ENCODE measurements at places on chromosomes 12 and 14.

GRCh38 chr14:101460986-101461750 is 100.1 kb upstream of the DIO3 start:
- no peak for DNase-seq

GRCh38 chr12:24229031-24229700 is 279.7 kb upstream of the SOX5 start:
- DNase-seq, result no peak

- no peak for DNase-seq
Measured at GRCh38 chr14:26765301-26765700, 167.5 kb upstream of the NOVA1 start.

DNA sequence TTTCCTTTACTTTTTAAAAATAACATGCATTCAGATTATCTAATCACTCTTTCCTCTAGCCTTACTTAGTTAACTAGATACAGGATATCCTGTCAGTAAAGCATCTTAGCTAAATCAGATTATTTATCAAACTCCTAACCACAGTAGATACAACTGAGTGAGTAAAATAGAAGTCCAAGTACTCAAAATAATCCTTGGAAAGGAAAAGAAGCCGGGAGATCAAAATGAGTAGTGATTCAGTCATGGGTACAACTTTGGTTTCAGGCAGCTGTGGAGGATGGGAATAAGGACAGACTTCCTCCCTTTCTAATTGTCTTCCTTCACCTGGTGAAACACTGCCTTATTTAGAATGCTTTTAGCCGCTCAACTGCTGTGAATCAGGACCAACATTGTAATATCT is 29.4 kb downstream of the GNG2 start:
- DNase-seq, result no peak

DNA sequence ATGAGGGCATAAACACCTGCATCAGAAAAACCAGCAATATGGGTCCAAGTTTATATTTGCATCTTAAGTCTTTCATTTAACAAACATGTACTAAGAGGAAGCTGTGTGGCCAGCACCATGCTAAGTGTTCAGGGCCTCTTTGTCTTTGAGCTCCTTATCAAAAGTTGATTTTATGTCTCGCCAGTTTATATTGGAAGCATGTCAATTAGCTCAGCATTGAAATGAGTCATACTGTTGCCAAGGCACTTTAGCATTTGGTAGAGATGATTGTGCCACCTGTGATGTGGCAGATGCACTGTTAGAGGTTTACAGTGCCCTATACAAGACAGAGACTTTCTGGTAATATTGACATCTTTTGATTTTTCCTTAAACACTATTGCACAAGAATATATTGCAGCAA is 68.5 kb downstream of the BHLHE41 start:
- no peak for DNase-seq

DNA sequence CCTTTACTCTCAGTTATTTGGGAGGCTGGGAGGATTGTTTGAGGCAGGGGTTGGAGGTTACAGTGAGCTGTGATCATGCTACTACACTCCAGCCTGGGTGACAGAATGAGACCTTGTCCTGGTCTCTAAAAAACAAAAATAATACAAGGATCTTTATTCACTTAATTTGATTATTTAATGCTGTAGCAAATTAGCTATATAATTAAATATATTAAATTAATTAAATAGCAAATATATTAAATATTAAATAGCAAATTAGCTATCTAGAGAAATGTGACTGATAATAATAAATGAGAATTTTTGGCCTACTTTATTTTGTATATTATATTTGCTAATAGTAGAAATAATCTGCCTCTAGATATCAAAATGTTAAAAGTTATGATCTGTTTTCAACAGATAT is 298.8 kb upstream of the NAV3 start:
- no peak for DNase-seq

- no peak for DNase-seq
Measured at GRCh38 chr12:2138871-2139308, 86.1 kb downstream of the CACNA1C start.

- DNase-seq, result no peak
Measured at GRCh38 chr14:92650581-92651105, 97.8 kb downstream of the LGMN start.

- no peak for DNase-seq
Measured at GRCh38 chr12:18703911-18704310, 33.9 kb downstream of the PLCZ1 start.

GRCh38 chr14:37623426-37623951 is 28.1 kb downstream of the TTC6 start:
- peak; percentile 75 for DNase-seq

DNA sequence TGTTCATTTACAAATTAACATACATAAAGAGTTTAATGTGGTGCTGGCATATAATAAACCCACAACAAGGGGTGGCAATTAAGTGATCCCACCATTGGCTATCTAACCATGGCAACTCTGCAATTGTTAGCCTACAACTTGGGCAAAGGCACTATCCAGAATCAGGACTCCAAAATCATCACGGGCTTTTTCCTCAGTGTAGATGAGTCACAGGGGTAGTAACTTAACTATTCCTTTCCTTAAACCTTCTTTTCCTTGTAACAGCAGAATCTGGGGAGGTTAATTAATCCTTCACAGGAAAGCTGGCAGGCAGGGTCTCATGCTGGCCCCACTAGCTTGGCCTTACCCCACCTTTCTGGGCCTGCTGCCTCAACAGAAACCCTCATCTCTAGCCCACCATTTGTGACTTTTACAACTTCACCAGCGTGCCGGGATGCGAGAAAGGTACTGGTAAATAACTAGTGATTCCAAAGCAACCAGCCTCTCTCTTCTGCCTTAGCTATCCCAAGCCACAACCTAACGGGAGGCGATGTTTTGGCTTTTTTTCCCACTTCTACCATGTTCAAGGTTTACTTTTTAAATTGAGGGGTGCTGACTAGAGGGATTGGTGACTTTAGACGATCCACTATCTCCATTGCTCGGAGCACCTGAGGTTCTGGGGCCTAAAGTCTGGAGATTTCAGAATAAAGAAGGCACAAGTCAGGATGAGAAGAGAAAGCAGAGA is 744 bp downstream of the ATP5MC2 start:
- DNase-seq, result no peak

- DNase-seq, result no peak
Measured at GRCh38 chr12:49804821-49805220, 23.4 kb downstream of the NCKAP5L start.

DNA sequence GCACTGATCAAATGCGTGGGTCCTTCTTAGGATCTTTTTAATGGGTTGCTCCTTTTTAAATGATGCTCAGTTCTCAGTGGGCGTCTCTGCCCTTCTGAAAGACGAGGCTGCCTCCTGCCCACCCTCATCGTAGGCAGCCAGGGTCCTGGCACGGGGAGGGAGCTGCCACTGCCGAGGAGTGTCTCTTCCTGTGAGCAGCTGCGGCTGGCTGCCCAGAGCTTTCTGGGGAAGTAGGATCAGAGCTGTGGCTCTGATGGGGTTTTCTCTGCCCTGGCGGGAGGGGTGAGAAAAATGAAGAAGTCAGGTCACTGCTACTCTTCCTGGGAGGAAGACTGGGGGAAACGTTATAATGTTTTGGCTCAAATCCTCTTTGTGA is 31.1 kb upstream of the BEGAIN start:
- DNase-seq, result no peak

DNA sequence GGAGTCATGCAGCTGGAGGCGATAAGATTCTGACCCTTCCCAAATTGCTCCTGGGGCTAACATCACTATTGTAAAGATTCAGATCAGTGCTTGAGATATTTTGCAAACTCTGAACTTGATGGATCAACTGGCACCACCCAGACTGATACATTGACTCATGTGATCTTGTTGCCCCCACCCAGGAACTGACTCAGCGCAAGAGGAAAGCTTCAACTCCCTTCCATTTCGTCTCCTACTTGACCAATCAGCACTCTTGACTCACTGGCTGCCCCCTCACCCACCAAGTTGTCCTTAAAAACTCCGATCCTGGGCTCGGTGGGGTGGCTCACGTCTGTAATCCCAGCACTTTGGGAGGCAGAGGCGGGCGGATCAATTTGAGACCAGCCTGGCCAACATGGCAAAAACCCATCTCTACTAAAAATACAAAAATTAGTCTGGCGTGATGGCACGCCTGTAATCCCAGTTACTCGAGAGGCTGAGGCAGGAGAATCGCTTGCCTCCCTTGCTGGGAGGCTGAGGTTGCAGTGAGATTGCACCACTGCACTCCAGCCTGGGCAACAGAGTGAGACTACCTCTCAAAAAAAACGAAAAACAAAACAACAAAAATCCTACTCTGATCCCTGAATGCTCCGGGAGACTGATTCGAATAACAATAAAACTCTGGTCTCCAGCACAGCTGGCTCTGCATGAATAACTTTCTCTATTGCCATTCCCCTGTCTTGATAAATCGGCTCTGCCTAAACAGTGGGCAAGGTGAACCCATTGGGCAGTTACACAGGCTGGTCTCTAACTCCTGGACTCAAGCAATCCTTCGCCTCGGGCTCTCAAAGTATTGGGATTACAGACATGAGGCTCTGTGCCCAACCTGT is 9.8 kb upstream of the ARF6 start:
- no peak for DNase-seq

- DNase-seq, result no peak
Measured at GRCh38 chr12:18415227-18415626, 153.9 kb downstream of the PIK3C2G start.

- DNase-seq, result no peak
Measured at GRCh38 chr14:73862480-73862879, 10.8 kb downstream of the PTGR2 start.

GRCh38 chr12:90543841-90544240 is 411.1 kb downstream of the CCER1 start:
- peak; percentile 23 for DNase-seq

GRCh38 chr14:64704743-64705380 is 638 bp downstream of the PLEKHG3 start:
- no peak for DNase-seq

DNA sequence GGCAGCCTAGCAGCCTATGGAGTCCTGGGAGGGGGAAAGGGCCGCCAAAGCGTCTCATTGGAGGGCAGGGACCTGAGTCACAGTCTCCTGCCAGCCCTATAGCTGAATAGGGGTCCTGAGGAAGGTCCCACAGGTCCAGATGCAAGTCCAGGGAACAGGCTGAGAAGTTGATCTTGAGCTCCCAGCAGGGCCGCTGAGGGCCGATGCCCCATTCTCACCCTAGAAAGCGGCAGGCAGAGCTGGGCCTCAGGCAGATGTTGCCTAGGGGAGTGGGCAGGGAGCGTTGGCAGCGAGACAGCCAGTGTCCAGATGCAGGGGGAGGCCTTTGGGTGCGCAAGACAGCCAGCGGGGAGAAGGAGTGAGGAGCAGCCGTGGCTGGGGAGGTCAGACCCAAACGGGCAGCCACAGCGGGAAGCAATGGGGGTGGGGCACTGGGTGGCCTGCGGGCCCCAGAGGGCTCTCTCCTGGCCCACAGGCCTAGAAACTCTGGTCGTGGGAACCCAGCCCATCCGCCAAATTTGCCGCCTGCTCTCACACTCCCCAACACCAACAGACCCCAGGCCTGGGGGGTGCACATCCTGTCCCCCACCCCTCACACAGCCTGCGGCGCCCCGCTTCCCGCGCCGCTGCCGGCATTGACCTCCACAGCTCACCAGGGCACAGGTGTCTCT is 1.1 kb downstream of the HDAC7 start:
- peak; percentile 34 for DNase-seq

- DNase-seq, result peak; percentile 92
Measured at GRCh38 chr12:46555406-46555852, 182.9 kb upstream of the SLC38A2 start.

DNA sequence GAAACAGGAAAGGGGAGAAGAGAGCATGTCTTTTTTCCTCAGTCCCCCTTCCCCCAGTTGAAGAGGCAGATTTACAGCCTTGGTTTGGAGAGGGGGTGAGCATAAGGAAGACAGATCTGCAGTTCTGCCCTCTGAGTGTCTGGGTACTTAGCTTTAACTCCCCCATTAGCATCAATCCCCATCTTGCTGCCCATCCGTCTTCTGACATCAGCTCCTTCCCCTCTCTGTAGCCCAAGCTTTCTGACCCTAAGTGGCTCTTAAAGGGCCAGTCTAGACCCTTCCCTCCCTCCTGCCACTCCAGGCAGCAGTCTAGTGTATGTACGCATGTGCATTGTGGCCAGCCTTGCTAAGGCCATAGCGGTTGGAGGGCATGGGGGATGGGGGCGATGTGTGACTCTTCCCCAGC is 7.3 kb downstream of the GPR84 start:
- peak; percentile 95 for DNase-seq

DNA sequence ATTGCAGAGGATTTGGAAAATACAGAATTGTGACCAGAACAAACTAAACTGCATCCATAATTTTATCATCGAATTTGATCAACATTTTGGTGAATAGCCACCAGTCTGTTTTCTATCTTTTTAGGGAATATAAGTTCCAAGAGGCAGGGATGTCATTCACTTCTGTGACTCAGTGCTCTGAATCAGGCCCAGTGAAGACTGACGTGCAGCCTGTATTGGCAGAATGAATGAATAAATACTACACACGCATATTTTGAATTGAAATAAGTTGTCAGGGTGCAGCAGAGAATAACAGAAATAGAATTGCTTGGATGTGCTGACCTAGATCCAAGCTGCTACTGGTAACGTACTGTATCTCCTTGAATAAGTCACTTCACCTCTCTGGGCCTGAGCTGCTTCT is 1.3 kb upstream of the EMP1 start:
- DNase-seq, result peak; percentile 49

DNA sequence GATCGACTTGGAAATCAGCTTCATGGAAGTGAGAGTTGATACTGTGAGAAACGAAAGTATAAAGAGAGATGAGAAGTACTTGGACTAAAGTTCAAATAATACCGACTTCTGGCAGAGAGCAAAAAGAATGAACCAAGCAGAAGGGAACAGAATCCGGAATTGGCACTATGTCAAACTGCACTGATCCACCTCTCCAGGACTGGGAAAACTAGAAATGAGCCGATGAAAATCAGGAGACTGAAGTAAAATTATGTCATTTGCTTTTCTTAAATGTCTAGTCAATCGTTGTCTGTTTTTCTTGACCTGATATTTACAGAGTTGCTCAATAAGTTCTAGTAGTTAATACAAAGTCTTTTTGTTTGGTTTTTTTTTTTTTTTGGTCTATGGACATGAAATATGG is 163.0 kb upstream of the FOXG1 start:
- no peak for DNase-seq

DNA sequence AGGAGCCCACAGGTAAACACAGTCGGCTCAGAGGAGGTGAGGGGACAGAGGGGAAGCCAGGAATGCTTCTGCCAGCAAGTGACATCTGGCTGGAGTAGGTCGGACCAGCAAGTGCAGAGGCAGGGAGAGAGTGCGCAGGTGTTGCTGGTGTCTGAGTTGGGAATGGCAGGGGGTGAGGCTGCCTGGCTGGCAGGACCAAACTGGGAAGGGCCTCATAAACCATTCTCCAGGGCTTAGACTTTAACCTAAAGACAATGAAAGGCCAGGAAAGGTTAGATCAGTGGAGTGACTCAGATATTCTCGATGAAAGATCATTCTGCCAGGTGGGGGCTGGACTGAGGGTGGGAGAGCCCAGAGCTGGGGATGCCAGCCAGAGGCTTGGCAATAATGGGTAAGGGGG is 66.4 kb downstream of the ITPK1 start:
- DNase-seq, result no peak

- DNase-seq, result no peak
Measured at GRCh38 chr12:129152351-129153104, 299.2 kb downstream of the GLT1D1 start.

GRCh38 chr12:128852026-128852698 is 1.1 kb upstream of the GLT1D1 start:
- no peak for DNase-seq

All from fibroblast of skin of abdomen (primary cell).